ENCODE measurements at places on chromosomes 4 and X.

DNA sequence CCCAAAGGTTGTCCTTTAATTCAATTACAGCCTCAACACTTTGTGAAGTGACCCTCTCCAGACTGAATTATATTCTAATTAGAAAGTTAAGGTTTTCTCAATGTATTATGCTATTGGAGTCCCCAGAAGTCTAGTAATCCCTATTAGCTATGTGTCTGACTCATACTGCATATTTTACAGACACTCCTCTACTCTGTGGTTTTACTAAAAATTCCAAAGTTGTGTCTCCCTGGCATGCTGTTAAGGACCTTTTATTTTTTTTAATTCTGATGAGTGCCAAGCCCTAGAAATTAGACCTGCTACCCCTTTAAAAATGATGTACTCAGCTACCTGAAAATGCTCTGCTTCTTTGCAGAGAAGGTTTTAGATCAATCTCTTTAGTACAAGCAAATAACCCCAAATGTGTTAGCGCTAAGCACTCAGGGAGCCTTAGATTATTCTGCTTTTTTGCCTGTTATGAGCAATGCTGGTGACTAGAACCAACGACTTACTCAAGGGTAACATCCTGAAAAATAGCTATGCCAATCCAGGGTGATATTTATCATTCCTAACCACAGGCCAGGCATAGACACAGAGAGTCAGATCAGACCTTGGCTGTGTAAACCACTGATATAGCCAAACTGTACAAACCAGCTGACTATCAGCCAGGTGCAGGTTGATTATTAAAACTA is 26.1 kb upstream of the CXCL13 start:
- no peak for DNase-seq

DNA sequence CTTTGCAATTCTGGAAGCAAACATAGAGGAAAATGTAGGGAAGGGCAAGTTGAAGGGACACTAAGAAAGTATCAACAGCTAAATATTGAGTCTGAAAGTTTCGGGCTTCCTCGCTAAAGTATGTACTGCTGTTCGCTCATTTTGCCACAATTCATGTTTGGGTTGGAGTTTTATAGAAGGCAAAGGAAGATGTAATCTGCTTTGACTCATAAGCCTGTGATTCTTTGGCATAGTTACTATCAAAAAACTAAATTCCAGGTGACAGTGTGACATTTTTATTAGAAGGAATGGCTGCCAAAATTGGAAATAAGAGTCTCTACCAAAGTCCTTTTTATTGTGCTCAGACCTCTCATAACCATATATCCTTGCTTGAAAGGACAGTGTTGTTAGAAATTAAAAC is 336.7 kb upstream of the ADGRL3 start:
- no peak for DNase-seq

GRCh38 chr4:48985976-48986653 is at the start of gene CWH43:
Gene CWH43, plus strand, starts transcription at chr4:48986275. Its CDS starts 155 bp downstream, at chr4:48986430.
- DNase-seq: no peak

GRCh38 chr4:23084559-23085248 is 392.0 kb downstream of the GBA3 start:
- no peak for DNase-seq

GRCh38 chr4:184548316-184548647 is 73.9 kb upstream of the IRF2 start:
- DNase-seq: no peak

DNA sequence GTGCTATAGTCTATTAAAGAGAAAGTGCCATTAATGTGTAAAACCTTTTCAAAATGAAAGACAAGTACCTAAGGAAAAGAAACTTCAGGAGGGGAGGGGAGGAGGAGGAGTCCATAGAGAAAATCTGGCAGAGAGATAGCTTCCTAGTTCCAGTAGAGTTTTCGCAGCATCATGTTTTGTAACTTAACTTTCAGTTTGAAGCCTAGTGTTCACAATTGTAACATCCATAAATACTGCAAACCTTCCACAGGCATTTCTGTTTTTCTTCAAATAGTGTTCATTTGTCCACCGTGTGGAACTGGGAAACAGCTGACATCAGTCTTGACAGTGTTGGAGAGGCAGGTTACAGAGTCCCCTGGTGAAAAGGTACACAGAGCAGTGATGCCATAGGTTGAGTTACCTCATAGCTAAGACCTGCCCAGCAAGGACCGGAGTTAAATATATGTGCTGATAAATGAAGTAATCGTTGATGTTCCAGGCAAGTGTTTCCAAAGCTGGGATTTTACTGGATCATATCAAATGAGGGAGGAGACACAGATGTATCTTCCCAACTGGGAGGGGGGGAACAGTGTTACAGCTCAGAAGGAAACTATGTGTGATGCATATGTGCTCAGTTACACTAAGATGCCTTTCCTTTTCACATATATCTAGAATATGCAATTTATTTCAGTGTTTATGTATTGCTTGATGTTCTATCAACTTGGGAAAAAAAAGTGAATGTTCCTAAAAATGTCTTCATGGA is 369.5 kb upstream of the FAM241A start:
- no peak for DNase-seq

- no peak for DNase-seq
Observed at GRCh38 chrX:7689791-7690412, 153.1 kb upstream of the VCX start.

- no peak for DNase-seq
Observed at GRCh38 chr4:83197555-83198235, 83.2 kb upstream of the PLAC8 start.

- DNase-seq: no peak
Observed at GRCh38 chrX:154412468-154412867, 1.1 kb downstream of the TAFAZZIN start.

DNA sequence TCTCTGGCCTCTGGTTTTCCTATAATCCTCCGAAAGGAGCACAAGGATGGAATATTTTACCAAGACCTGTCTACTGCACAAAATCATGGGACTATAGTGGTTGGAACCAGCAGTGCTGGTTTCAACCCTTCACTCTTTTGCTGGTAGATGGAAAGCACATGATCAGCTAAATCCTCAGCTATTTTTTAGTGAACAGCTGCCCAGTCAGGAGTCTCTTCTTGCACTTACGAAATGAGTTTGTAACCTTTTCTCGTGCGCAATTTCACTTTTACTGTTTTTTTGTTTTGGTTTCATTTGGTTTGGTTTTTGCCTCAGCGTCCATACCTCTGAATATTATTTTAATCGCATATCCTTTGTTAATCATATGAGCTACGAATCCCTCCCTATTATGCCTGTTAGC is 418.5 kb upstream of the CPEB2 start:
- no peak for DNase-seq

- DNase-seq: no peak
Observed at GRCh38 chr4:47577779-47578553, 92.9 kb downstream of the ATP10D start.

GRCh38 chrX:129239371-129239770 is 283.9 kb downstream of the SMARCA1 start:
- no peak for DNase-seq

DNA sequence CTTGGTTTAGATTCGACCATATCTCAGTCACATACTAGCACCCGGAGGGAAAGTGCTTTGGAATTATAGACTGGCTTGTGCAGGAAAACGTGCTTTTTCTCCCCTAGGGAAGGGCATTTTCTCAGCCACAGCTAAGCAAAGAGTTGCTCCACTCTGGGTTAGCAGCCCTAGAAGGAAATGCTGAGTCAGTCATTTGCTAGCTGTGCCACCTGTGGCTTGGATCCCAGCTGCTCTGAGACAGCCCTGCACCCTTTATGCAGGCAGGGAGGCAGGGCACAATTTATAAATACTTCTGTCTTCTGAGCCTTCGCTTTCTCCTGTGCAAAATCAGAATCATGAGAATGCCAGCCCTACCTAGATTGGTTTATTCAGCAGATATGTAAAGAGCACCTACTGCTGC is 1.3 kb upstream of the USP51 start:
- DNase-seq: no peak

DNA sequence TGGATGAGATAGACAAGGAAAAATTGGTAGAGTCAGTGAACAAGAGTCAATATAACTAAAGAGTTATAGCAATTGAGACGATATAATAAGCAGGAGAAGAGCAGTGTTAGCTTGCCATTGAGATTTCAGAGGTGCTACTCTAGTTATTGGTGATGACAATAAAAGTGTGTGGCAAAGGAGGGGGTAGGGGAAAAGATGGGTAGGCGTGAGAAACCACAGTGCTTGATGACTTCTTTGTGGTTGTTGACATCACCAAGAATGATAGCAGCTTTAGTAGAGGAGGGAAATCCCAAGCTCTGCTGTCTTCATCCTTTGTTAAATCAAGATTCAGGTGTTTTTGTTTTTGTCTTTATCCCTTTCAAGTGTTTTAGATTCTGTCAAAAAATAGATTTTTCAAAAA is 179.9 kb upstream of the PPP3CA start:
- no peak for DNase-seq
